ENCODE measurements at places on chromosomes 6 and 20.

GRCh38 chr20:21106171-21107017, at the start of gene LINC00237:
TSS of gene LINC00237 (minus strand) at chr20:21106358.
- no peak for DNase-seq

- no peak for DNase-seq
Measured at GRCh38 chr20:11891077-11891775, 26.5 kb upstream of the BTBD3 start.

- DNase-seq = no peak
Measured at GRCh38 chr6:136604928-136605510, 54.8 kb upstream of the MAP7 start.

DNA sequence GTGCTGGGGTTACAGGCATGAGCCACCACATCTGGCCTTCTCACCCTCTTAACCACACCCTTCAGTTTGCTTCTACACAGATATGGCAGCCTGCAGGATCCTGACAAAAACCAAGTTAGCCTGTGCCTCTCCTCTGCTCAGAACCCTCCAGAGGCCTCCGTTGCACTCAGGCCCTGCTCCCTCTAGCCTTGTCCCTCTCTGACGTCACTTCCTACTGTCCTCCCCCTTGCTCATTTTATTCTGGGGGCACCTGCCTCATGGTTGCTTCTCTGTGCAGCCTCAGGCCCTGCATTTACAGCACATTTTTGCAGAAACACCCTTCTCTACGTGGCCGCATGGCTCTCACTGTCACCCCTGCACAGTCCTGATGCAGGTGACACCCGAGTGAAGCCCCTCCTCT, 105.6 kb downstream of the CDC5L start:
- DNase-seq = no peak

- DNase-seq = no peak
Measured at GRCh38 chr6:7142918-7143475, 35.2 kb downstream of the RREB1 start.

- no peak for DNase-seq
Measured at GRCh38 chr20:36777576-36777975, 4.0 kb upstream of the DSN1 start.

DNA sequence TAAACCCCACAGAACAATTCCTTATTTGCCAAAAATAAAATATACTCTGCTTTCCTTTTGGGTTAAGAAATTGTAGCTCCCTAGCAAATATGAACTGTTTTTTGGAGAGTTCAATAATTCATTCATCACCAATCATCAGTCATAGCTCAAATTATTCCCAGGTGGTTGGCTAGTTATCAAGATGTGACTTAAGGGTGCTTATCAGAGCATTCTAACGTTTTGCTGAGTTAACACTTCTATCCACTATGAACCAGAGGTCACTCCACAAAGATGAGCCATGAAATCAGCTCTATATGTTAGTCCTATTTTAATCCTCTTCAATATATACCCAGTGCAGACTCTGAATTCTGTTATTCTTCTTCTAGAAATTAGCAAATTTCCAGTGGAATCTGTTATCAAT, 379.1 kb downstream of the TENT5A start:
- no peak for DNase-seq

DNA sequence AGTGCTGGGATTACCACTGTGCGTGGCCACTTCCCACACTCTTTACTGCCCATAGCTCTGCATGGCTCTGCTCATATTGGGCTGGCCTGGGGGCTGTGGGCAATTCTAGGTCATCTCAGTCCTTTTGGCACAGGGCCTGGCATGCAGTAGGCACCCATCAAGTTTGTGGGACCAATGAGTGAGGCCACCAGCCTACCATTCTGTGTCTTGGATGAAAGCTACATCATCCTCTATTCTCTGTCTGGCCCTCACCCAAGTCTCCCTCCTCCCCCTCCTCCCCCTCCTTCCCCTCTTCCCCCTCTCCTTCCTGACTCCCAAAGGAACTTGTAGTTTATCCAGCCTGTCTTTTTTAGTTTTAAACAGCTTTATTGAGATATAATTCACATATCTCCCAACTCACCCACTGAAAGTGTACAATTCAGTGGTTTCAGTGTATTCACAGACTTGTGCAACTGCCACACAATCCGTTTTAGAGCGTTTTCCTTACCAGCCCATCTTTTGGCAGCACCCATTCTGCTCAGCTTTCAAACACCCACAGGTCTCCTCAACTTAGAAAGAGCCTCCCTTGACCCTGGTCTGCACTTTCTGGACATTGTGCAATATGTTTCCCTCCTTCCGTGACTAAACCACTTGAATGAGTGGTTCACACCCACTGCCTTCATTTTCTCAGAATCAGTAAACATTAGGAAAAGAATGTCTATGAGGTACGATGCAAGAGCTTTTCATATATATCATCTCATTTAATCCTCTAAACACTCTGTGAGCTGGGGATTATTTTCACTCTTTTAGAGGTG, 21.5 kb upstream of the MRPS18A start:
- DNase-seq = no peak

DNA sequence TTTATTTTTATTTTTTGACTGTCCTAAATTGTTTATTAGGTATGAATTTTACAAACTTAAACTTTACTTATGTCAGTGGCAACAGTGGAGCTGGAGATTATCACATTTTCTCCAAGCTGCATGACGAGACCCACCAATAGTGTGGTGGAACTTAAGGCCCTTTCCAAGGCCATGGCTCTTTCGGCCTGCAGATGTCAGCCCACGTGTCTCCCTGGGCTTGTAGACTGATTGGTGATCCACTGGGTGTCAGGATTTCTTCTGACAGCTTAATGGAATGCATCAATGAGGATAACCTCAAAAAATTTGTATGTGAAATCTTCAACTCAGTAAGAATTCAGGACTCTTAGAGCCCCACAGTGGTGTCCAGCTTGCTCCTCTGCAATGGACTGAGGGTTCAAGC, 32.3 kb upstream of the OVOL2 start:
- no peak for DNase-seq

DNA sequence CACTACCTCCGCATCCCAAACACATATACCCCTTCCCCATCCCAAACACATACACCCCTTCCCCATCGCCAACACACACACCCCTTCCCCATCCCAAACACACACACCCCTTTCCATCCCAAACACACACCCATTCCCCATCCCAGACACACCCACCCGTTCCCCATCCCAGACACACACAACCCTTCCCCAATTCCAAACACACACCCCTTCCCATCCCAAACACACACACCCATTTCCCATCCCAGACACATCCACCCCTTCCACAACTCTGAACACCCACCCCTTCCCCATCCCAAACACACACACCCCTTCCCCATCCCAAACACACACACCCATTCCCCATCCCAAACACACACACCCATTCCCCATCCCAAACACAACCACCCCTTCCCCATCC, 314.5 kb downstream of the KIF16B start:
- no peak for DNase-seq

- no peak for DNase-seq
Measured at GRCh38 chr6:16058201-16058928, 70.5 kb upstream of the MYLIP start.

- no peak for DNase-seq
Measured at GRCh38 chr20:23315099-23315498, 35.5 kb upstream of the NXT1 start.

GRCh38 chr6:96990462-96990861, 65.9 kb downstream of the KLHL32 start:
- no peak for DNase-seq

DNA sequence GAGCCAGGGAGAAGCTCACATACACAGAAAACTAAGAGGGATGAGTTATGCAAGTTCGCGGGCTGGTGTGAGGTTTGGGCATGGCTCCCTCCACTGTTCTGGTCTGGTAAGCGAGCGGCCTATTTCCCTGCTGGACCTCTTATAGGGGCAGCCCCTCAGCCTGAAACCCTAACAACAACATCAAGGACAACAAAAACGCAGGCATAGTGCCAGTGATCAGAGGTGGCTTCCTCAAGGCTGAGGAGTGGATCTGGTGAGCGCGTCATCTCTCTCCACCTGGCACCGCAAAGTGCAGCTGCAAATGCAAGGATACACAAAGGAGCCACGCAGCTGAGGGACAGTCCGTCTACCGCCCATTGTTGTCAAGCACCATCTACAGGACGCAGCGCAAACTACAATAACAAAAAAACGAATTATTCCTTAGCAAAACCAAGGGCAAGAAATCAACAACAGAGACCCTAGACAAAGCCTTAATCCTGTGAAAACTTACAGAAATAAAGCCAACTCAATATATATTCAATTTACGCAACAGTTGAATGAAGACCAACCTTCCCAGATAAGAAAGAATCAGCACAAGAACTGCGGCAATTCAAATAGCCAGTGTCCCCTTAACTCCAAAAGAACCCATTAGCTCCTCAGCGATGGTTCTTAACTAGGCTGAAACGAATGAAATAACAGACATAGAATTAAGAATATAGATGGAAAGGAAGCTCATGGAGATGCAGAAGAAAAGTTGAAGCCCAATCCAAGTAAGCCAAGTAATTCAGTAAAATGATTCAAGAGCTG, 9.2 kb upstream of the DEFB110 start:
- no peak for DNase-seq
